ENCODE measurements at places on chromosomes 1 and 21.

DNA sequence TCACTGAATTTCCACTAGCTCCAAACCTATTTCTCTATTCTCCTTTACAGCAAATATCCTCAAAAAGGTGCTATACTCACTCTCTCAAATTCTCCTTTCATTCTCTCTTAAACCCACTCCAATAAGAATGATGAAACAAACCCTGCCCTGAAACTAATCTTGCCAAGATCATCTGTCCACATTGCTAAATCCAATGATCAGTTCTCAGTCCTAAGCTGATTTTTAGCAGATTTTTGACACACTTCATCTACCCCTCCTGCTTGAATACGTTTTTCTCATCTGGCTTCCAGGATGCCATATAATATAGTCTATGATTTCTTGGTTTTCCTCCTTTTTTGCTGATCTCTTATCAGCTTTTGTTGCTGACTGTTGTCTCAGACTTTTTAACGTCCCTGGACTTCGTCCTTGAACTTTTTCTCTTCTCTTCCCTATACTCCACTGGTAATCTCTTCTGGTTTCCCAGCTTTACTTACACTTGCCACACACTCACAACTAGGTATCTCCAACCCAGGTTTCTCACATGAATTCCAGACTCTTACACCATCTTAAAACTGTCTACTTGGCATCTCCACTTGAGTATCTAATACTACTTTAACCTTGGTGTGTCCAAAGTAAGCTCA is 35.3 kb downstream of the RERE start:
- DNase-seq, result no peak

GRCh38 chr1:227774051-227774731 is 39.0 kb downstream of the SNAP47 start:
- DNase-seq, result no peak

DNA sequence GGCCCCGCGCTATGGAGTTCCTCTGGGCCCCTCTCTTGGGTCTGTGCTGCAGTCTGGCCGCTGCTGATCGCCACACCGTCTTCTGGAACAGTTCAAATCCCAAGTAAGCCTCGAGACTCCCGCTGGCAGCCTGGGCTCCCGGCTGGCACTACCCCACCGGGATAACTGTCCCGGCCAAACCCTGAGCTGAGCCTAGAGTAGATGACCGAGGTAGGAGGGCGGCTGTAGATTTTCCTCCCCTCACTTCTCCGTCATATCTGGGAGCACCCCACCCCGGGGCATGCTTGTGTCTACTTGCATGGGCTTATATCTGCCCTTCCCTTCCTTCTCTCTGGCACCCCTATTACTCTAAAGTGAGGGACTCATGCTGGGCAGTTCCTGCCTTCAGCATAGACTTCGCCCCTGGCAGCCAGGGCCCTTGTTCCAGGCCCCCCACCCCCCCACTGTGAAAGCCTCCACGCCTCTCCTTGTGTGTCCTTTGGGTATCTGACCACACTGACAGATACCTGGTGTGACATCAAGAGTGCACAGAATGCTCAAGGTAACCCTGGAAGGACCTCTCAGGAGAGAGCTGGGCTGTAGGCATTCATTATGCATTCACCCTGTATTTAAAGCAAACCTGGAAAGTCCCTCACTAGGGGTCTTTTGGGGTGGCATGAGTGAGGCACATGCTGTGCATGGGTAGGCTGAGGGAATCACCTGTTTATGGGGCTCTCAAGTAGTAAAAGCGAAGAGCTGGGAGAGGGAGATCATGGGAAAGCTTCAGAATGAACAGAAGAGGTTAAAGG is 485 bp downstream of the EFNA1 start:
- DNase-seq, result no peak

- no peak for DNase-seq
These were observed 35.2 kb upstream of the SIPA1L2 start for GRCh38 chr1:232664844-232665777.

All from NCI-H1105 treated with DMSO at 0.1 percent for 48 hours (cell line).